Inflammatory macrophage treated with lipopolysaccharide for 4 hours (primary cell): ENCODE measurements at places on chromosomes 6 and 20.

DNA sequence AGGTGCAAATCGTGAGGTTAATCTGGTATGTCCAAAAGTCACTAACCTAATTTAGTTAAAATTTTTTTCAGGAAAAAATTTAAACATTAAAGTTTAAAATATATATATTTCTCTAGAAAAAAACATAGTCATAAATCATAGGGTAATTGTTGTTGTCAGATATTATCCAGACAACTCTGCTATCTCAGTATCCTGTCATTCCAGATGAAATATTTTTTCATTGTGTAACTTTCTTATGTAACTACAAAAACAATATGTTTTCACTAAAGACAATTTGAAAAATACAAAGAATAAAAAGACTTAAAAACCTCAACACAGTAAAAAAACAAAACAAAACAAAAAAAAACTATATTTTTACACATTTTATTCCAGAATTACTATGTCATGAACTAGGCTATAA is 57.6 kb downstream of the TENT5A start:
- no peak for DNase-seq

- DNase-seq, result no peak
Measured at GRCh38 chr6:35485402-35485877, 11.4 kb downstream of the TEAD3 start.

DNA sequence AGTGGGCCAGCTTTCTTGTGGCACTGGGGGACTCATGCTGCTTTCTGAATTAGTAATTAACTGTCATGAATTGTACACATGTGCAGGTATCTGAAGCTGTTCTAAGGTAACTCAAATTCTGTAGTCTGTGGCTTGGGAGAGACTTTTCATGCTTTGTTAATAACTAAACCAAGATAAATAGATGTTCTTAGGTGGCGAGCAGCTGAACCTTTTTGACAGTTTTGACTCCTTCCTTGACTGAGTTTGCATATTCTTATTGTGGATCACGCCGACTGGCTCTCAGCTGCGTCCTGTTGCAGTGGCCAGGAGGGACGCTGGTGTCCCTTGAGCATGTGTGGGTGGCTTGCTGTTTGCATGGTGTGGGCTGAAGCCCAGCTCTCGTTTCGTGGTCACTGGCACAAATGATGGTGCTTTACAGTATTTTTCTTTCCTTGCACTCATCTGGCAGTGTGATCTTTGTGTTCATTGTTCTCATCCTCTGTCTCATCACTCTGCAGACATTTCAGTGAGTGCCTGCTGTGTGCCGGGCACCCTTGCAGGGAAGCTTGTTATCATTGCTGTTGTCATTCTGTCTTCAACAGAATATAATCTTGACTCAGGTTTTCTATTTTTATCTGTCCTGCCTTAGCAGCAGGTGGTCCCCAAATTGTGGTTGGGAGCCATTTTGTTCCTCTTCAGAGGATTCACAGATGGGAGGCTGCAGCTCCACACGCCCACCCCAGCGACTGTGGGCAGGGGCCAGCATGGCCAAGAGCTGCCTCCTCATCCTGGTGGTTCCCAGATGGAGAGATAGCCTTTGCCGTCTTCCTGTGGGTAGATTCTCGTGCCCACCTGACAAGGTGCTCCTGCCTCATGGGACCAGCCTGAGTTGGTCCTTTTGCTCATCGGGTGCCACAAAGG is 39.6 kb downstream of the DUSP22 start:
- DNase-seq, result no peak

GRCh38 chr20:23320317-23320716 is 30.3 kb upstream of the NXT1 start:
- DNase-seq, result no peak

DNA sequence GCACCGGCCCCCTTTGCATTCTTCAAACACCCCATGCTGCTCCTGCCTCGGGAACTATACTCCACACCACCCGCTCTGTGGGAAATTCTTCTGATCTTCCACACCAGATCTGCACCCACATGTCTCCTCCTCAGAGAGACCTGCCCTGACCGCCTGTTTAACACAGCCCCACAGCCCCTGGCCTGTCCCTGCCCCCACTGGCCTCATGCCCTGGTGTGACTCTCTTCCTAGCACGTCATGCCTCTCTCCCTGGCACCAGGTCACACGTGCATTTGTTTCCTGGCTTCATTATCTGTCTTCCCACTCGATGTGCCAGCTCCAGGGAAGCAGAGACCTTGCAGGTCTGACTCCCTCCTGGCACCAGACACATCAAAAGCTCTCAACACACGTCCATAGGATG is 79.6 kb downstream of the ANKRD60 start:
- no peak for DNase-seq

GRCh38 chr20:6533351-6533750 is 234.1 kb upstream of the BMP2 start:
- DNase-seq, result no peak

DNA sequence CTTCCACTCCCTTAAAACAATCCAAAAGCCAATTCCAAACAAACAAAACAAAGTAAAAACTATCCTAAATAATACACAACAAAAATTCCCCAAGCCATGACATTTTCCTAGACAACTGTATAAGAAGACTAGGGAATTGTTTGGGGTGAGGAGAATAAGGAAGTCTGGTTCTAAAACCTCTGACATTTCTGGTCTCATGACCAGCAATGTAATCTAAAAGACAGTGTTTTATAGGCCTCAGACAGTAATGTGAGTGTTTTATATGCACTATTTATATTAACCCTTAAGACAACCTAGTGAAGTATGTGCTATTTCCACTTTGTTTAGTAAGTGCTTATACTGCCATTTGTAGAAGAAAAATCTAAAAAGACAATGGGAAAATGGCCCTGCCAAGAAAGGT is 13.0 kb upstream of the RCAN2 start:
- DNase-seq, result no peak
